ENCODE measurements at places on chromosomes 4 and X. TPM values are rescaled to one million over a fixed set of nuclear protein-coding genes. Genes with fewer than 3 reads are reported as not detected.

CT45A9 gene
- total RNA-seq: not detected

SMIM31 gene
- total RNA-seq: not detected

PALLD gene
- total RNA-seq: 51.3 TPM

CLDN22 gene
- total RNA-seq: not detected

SMIM10 gene
- 6.1 TPM for total RNA-seq

FAM156A gene
- total RNA-seq: 7.1 TPM

PITX2 gene
- total RNA-seq: not detected

HSD17B11 gene
- 33.8 TPM for total RNA-seq

LONRF3 gene
- total RNA-seq: 0.29 TPM

SGMS2 gene
- total RNA-seq: 39.8 TPM

SPON2 gene
- total RNA-seq: 454 TPM

ZNF630 gene
- total RNA-seq: 1.4 TPM

TREX2 gene
- total RNA-seq: not detected

FRG2 gene
- not detected for total RNA-seq

ACOT9 gene
- 75.8 TPM for total RNA-seq

STAP1 gene
- not detected for total RNA-seq

IL1RAPL2 gene
- 6.9 TPM for total RNA-seq

RBM10 gene
- 50.5 TPM for total RNA-seq

TMEM154 gene
- 22.2 TPM for total RNA-seq

SSX4B gene
- total RNA-seq: not detected

SASH3 gene
- not detected for total RNA-seq

GPR173 gene
- total RNA-seq: 1.9 TPM

RAI2 gene
- total RNA-seq: not detected

AADAT gene
- 8.1 TPM for total RNA-seq

MAB21L2 gene
- 0.58 TPM for total RNA-seq

UPF3B gene
- 0.86 TPM for total RNA-seq

SSX1 gene
- total RNA-seq: not detected

RAB28 gene
- 15.6 TPM for total RNA-seq

FOXR2 gene
- not detected for total RNA-seq

PLAC1 gene
- 2.0 TPM for total RNA-seq

DGKK gene
- not detected for total RNA-seq

RBM41 gene
- total RNA-seq: 9.4 TPM

ARHGAP24 gene
- total RNA-seq: 14.5 TPM

CPZ gene
- 2.9 TPM for total RNA-seq

OPRPN gene
- total RNA-seq: not detected

ODAPH gene
- not detected for total RNA-seq

All from myometrial cell (primary cell).